ENCODE measurements at places on chromosomes 4 and X. TPM values are rescaled to one million over a fixed set of nuclear protein-coding genes. Genes with fewer than 3 reads are reported as not detected.

Gene GRPR
- total RNA-seq: under 0.01 TPM

Gene ACOX3
- 22.6 TPM for total RNA-seq

Gene VMA21
- total RNA-seq: 48.0 TPM

Gene RWDD4
- total RNA-seq: 11.9 TPM

Gene F8A1
- 2.4 TPM for total RNA-seq

Gene PRKG2
- not detected for total RNA-seq

Gene SSX3
- not detected for total RNA-seq

Gene HS6ST2
- under 0.01 TPM for total RNA-seq

Gene ITIH6
- total RNA-seq: not detected

Gene UNC5C
- total RNA-seq: under 0.01 TPM

Gene TMPRSS11F
- total RNA-seq: not detected

Gene PHEX
- total RNA-seq: 0.87 TPM

Gene VCX3A
- total RNA-seq: not detected

Gene SSX2
- total RNA-seq: not detected

Gene GPR82
- total RNA-seq: not detected

Gene RTL9
- not detected for total RNA-seq

Gene INTU
- total RNA-seq: 1.3 TPM

Gene TRO
- total RNA-seq: 1.1 TPM

Gene PDGFC
- total RNA-seq: 15.3 TPM

Gene TAF7L
- under 0.01 TPM for total RNA-seq

Gene ETDA
- total RNA-seq: not detected

Gene SLC30A9
- 29.2 TPM for total RNA-seq

Gene NUP62CL
- total RNA-seq: not detected

Data from lung microvascular endothelial cell (primary cell).